Sigmoid colon (tissue), 7 donors: ENCODE measurements at places on chromosomes 16 and 17. TPM values are rescaled to one million over a fixed set of nuclear protein-coding genes. Genes with fewer than 3 reads are reported as not detected.

DNA sequence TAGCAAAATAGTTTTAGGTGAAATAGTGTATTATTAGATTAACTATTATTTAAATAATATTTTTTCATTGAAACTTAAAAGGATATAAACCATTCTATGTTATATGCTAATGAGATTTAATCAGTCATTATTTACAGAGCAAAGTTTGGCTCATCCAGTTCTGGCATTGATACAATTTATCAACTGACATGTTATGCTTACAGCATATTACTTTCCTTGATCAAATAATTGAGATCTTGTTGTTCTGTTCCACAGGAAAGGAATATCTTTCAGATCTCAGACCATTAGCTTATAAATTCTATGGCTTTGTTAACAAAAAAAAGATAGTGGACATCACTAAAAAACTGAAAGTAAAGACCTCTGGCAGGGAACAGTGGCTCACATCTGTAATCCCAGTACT, 403.0 kb downstream of the ZFHX3 start:
- no peak for DNase-seq

- no peak for DNase-seq
These were observed 149.7 kb downstream of the CCT6B start for GRCh38 chr17:34811561-34811960.

GRCh38 chr16:68346892-68347480, 36.2 kb downstream of the PRMT7 start:
- no peak for DNase-seq

- peak; percentile 11 for DNase-seq
These were observed 583 bp upstream of the COX6A2 start for GRCh38 chr16:31428638-31429247.

CMTM1 gene
- 1.9 TPM for total RNA-seq
